NCI-H2107 (cell line): ENCODE measurements at places on chromosomes 3 and 15.

- DNase-seq: no peak
Observed at GRCh38 chr15:59558851-59559250, 52.7 kb upstream of the GCNT3 start.

DNA sequence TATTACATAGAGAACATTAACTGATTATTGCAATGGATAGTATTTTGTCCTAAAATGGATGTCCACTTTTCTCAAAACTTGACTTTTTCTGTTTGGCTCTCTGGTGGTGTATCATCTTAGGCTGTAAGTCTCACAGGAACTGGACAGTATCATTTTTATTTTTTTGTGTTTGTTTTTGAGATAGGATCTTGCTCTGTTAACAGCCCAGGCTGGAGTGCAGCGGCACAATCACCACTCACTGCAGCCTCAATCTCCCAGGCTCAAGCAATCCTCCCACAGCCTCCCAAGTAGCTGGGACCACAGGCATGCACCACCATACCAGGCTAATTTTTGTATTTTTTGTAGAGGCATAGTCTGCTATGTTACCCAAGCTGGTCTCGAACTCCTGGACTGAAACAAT, 13.1 kb downstream of the CHST14 start:
- DNase-seq: no peak

DNA sequence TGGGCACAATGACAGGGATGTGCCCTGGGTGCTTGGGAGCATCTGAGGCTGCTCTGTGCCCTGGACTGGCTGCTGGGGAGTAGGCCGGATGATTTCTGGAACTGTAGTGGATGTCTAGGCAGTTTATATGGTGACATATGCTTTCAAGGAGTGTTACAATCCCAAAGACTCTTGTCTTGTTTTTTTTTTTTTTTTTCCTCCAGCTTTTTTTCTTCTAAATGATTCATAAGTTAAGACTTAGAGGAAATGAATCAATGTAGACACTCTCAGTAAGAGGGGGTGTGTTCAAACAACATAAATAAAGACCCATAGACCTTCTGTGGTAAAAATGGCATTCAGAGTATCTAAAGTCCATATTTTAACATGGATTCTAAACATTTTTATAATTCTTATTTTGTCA, 706.1 kb upstream of the GOLIM4 start:
- DNase-seq: no peak

DNA sequence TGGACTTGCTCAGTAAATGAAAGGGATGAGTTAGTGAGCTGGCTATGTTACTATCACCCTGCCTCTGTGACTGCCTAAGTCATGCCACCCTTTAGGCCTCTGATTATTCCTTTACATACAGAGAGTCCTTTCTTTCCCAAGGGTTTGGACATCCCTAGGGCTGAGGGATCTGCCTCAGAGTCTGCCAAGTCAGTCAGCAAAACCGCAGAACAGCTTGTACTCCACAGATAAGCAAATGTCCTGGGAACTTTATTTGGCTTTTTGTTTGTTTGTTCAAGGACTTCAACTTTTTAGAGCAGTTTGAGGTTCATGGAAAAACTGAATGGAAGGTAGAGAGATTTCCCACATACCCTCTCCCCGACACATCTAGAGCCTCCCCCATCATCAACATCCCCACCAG, 82.6 kb upstream of the TRIM42 start:
- no peak for DNase-seq

- no peak for DNase-seq
Observed at GRCh38 chr3:136728918-136729317, 23.3 kb downstream of the STAG1 start.

- no peak for DNase-seq
Observed at GRCh38 chr3:186902154-186902553, 28.2 kb upstream of the ST6GAL1 start.

DNA sequence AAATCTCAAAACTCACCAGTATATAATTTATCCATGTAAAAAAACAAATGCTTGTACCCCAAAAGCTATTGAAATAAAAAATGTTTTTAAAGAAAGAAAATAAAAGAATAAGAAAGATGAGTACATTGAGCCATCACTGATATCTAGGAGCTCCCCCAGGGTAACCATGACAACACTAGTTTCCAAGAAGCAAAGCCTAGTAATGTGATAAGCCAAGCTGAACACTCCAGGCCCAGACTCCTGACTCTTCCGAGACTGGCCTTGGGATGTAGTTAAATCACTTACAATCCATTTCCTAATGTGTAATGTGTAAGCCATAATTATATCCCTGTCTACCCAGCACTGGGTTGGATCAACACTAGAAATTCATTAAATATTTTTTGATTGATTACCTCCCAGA, 21.1 kb upstream of the ATP8B4 start:
- no peak for DNase-seq

DNA sequence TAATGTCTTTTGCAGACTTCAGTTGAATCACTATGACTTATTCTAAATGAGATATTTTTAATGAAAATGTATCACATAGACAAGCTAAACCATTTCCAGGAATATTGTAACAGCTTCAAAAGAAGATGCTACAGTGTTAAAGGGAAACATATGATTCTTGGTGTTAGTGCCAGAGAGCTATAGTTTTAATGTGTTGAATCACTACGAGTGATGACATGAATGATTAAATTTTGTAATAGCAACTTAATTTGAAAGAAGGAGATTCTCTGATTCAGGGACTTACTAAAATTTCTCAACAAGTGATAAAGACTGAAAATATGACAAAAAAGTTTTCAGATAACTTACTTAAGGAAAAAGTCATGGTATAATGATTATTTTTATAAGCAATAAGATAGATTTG, 267.3 kb upstream of the SLITRK3 start:
- DNase-seq: no peak

DNA sequence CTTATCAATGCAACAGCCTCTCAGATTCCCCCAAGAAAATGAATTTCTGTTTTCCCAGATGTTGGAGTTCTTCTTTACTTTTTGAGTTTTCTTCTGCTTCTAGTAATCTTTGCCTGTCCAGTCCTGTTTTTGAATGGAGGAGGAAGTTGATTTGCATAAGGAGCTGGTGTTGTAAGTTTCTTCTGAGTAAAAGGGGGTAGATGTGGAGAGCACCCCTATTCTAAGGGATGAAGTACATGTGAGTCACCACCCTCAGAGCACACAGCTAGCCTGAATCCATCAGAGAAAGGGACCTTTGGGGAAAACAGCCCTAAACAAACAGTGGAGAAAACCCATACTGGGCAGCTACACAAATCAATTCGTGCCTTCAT, 34.5 kb downstream of the ACAA1 start:
- DNase-seq: no peak

DNA sequence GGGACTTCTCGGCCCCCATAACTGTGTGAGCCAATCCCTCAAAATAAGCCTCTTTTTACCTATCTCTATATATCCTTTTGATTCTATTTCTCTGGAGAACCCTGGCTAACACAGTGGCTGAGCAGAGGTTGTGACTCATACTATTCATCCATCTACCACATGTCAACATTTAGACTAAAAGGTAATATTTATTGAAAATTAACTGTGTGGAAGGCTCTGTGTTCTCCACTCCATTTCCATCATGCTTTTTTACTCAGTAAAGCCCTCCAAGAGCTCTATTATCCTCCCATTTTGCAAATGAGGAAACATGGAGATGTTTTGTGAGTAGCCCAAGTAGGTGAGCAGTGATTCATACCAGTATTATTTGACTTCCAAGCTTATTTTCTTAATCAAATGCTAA, 217.9 kb upstream of the DCBLD2 start:
- DNase-seq: no peak

DNA sequence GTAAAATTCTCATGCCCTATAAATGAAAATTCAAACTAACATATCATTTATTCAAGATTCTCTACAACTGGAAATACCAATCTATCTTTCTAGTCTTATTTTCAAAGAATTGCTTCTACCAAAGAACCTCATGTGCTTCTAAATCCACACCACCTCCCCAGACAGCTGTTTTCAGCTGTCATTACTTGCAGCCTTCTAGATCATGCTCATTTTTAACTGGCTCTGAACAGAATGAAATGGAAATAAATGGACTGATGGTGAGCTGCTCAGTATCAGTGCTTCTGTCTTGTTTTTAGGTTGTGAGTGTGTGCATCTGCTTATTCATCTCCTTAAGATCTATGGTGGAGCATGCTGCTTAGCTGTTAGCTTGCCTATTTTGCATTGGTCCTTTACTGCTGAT, 29.4 kb downstream of the GOLGB1 start:
- DNase-seq: no peak

DNA sequence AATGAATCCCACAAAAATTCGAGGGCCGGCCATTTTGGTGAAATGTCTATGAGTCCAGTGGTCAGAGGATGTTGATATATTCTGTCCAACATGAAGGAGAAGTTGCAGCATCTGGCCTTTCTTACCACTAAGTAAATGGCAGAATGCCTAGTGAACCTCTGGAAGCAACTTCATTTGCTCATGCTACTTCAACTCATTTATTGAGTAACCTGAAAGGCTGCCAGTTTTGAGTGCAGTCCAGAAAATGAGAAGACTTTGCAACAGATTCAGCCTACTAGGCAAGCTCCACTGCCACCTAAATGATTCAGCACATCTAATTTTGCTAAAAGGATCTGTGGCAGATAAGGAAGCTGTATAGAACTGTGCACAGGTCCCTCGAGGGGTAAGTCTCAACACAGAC, 265.0 kb downstream of the OPA1 start:
- DNase-seq: no peak

DNA sequence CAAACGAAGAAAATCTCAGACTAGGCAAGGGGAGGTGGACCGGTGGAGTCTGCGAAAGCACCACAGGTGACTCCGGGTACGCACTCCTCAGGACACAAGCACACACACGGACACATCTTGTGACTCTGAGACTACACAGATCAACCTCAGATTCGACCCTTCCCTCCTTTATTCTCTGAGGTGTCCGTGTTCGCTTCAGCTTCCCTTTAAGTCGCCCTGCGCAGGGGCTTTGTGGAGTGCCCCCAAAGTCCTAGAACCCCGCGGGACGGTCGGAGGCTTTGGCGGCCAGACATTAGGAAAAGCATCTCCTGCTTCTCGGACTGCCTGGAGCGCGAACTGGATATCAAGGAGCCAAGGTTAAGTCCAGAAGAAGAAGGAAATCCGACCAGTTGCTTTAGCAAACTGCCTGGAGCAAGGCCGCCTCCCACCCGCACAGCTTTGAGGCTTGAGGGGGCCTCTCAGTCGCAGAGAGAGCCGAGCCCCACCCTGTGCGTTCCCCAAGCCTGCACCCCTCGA, 730 bp downstream of the DGKG start:
- no peak for DNase-seq

- no peak for DNase-seq
Observed at GRCh38 chr15:99180086-99180963, 69.1 kb downstream of the TTC23 start.

- DNase-seq: no peak
Observed at GRCh38 chr3:146813496-146813895, 208.3 kb upstream of the PLSCR5 start.

- DNase-seq: no peak
Observed at GRCh38 chr3:197692641-197693040, 44.1 kb downstream of the RUBCN start.

DNA sequence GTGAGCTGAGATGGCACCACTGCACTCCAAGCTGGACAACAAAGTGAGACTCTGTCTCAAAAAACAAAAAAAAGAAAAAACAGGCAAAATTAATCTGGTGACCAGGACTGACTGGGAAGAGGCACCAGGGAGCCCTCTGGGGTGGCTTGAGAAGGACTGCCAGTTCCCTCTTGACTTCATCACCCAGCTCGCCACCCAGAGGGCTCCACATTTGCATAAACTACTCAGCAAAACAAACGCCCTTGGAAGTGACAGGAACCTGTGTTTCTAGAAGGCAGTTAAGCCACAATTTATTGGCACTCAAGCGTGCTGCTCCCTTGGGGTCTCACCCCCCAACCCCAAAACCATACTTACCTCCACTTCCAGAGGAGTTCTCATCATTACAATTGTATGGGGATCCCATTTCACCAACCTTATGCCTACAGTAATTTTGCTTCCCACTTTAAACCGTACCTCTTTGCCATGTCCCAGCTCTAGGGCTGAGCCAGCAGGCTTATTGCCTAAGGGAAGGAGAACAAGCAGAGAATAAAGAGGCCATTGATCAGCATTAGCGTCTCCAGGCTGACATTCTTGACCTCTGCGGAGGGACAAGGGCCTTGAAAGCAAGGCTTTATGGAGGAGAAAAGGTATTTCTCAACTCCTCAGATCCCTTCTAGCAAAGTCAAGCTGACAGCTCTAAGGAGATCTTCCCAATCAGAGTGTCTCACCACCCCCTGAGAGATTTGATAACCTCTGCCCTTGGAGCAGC, 357.4 kb downstream of the SHQ1 start:
- DNase-seq: peak; percentile 17

- DNase-seq: no peak
Observed at GRCh38 chr15:30985081-30985531, 6.3 kb downstream of the MTMR10 start.

DNA sequence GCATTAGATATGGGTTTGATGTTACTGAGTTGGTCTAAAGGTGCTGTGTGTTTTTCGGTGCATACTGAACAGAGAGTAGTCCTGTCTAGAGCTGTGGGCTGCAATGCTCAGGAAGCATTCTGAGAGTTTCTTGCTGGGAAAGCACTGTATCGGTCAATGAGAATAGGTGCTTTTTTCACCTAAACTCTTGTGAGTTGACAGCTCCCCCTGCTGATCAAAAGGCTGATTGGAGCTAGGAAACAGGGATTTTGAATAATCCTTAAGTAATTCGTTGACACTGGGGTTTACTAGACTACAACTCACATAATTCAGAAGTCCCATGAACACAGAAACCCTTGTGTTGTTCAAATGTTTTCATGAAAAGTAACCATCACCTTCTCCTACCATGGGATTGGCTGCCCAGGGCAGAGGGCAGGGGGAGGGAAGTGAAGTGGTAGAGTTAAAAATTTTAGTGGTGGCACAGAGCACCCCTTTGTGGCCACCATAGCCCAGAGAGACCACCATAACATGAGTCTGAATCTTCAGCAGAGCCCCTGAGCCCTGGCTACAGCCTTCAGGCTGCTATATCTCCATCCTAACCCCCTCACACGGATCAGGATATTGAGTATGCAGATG, 13.0 kb upstream of the MANF start:
- no peak for DNase-seq

GRCh38 chr3:170442947-170443346, 24.3 kb downstream of the CLDN11 start:
- no peak for DNase-seq

- DNase-seq: no peak
Observed at GRCh38 chr3:108907194-108907593, 46.5 kb downstream of the GUCA1C start.

GRCh38 chr15:35327789-35328188, 218.2 kb downstream of the DPH6 start:
- DNase-seq: no peak

- DNase-seq: peak; percentile 38
Observed at GRCh38 chr3:35908366-35909232, 269.3 kb downstream of the ARPP21 start.

DNA sequence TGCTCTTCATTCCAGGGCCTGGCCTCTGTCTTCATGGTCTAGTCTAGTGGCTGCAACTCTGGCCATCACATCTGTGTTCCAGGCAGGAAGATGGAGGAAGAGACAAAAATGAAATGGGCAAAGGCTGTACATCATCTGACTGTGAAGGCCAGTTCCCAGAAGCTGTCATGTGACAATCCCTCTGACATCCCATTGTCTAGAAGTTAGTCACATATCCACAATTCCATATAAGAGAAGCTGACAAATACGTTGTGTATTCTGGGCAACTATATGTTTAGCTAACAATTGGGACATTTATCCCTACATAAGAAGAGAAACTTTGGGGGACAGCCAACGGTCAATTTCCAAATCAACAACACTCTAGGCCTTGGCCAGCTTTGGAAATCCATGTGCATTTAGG, 34.5 kb upstream of the C3orf70 start:
- no peak for DNase-seq
